Activated CD8-positive, alpha-beta T cell treated with anti-CD3 and anti-CD28 coated beads, Interleukin-2, amount 10 ng/mL, durations not matched to agents 7 days and 5 days (primary cell): ENCODE measurements at places on chromosomes 7 and 10. TPM values are rescaled to one million over a fixed set of nuclear protein-coding genes. Genes with fewer than 3 reads are reported as not detected.

DNA sequence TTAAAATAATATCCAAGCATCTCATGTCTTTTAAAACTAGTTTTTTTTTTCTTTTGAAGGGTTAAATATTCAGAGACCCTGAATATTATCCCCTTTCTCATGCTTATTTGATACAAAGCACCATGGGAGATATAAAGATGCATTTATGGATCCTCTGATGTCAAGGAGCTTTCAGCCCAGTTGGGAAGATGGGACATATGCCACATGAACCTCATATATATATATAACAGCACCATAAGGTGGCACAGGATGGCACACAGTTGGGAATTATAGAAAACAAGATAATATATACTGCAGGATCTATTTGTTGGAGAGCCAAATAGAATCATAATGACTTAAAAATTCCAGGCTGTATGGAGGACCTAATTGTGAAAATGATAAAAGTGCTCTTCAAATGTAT is 185.4 kb upstream of the IMMP2L start:
- DNase-seq = no peak

DNA sequence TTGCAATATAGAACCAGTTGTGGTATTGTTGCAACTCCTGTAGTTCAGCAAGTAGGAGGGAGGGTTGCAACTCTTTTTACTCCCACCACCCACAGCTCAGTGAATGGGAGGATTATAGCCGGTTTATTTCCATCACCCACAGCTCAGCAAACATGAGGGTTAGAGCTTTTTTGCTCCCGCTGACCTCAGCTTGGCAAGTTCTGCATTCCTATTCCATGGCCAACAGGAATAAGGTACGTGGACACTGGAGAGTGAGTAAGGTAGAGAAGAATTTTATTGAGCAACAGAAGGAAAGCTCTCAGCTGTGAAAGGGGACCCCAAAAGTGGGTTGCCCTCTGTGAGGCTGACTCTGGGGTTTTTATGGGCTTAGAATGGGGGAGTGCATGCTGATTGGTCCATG is 167.1 kb upstream of the SMIM30 start:
- no peak for DNase-seq

- no peak for DNase-seq
Observed at GRCh38 chr10:635088-635861, 54.2 kb downstream of the DIP2C start.

DNA sequence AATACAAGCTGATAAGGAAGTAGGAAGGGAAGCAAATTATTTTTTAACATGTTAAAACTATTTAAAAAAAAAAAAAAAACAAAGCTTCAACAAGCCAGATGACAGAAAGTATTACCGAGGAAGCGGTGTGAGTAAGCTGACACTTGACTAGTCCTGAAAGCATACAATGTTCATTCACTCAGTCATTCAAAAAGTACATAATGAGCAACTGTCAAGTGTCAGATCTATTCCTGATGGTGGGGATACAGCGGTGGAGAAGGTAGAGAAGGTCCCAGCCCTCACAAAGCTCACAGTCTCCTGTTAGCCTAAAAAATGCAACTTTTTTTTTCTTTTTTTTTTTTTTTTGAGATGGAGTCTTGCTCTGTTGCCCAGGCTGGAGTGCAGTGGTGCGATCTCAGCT is 40.0 kb downstream of the RAPGEF5 start:
- no peak for DNase-seq

DNA sequence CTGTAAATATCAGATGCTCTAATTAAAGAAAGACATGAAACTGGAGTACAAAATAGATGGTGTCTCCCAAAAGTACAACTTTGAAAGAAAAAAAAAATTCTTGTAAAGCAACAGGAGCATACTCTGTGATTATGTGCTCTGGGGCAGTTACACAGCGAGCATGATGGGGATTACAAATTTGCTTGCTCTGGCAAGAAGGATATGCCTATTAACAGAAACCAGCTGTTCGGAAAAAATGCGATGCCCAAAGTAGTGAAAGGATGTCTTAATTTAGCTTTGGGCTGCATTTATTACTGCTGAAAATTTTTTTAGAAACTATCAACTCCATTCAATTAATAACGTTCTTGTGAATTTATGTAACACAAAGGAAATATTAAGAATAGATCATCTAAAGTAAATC is 256.9 kb upstream of the TPK1 start:
- DNase-seq = no peak

- no peak for DNase-seq
Observed at GRCh38 chr7:101673951-101674350, 44.9 kb upstream of the MYL10 start.

DNA sequence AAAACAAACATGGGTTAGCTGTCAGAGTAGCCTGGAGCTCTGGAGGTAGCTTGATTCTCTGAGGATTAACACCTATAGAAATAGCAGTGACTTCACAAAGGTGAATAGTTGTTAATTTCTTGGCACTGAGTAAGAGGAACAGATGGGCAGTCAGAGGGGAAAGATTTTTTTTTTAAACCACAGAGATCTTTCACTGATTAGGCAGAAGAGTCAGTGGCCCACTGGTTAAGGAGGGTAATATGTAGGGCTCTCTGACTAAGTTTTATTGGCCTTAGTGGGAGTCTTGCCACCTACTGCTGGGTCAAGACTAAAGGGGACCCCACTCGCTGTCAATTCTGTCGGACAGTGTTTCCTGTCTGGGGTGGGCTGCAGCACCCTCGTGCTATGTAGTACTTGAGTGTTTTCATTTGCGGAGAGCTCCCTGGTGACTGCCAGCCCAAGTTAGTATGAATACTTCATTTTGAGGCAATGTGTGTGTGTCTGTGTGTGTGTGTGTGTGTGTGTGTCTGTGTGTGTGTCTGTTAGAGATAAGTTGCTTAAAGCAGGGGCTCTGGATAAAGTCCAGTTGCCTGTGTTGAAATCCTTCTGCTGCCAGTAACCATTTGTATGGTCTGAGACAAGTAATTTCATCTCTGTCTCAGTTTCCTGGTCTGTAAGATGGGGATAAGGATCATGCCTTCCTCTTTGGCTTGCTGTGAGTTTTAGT is 145.2 kb downstream of the ARID5B start:
- peak; percentile 42 for DNase-seq

GRCh38 chr7:99829524-99830160 is 1.8 kb downstream of the CYP3A43 start:
- no peak for DNase-seq

DNA sequence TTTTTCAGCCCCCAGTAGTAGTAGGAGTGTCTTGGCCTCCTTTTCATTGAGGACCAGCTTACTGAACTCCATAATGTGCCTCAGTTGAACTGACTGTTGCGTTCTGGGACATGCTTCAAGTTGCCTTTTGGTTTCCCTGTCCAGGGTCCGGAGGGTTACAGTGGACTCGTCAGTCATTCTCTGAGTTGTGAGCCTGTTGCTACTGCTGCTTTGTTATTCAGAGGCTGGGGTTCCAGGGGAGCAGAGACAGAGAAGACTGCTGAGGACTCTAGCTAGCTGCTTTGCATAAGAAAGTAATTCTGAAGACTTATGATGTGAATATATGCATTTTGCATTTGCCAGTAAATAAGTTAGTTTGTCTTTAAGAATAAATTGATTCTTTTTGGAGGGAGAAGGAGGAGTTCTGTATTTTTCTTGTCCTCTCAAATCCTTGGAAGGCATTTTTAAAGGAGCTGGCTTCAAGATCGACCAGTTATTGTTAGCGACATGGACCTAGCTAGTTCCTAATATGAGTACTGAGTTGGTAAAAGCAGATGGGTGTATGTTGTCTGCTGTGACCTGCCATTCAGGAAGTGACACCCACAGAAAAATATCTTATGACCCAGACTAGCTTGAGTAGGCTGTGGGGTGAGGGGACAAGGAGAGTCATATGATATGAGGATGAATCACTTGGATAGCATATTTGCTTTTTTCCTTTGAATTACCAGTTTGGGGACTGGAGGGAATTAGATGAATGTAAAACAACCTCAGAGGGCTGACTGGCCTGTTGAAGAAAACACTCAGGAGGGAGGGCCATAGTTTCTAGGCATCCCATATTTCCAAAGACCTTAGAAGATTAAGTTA is 8.3 kb downstream of the PI4K2A start:
- peak; percentile 51 for DNase-seq

DNA sequence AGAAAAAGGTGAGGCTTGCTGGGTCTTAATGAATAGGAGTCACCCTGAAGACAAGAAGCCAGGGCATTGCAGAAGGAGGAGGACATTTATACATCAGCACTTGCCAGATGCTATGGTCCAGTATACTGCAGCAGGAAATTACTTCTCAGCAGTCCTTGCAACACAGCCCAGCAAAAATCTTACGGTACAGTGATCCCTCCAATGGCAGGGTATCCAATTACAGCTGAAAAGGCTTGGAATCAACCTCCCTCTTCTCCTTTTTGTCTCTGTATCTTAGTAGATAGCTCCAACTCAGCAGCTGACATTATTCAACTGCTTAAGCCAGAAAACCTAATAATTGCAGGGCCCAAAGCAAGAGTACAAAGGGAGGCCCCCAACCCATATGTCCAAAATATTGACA is 128.3 kb upstream of the COBL start:
- DNase-seq = no peak

DNA sequence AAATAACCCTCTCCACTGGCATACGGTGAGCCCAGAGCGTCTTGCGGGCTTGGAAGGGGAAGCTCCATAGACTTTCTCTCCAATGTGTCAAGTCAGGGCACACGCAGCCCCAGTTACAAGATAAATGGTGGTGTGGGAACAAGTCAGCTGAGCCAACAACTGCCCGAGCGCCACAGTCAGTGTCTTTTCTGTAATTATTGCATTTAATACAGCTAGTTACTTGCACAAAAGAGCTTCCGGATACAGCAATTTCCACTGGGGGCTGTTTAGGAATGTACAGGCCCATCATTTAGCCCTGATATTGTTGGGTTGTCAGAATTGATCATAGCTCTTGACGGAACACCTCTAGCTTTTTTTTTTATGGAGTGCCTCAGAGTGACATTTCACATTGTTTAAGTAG is 193.5 kb upstream of the SP8 start:
- no peak for DNase-seq

DNA sequence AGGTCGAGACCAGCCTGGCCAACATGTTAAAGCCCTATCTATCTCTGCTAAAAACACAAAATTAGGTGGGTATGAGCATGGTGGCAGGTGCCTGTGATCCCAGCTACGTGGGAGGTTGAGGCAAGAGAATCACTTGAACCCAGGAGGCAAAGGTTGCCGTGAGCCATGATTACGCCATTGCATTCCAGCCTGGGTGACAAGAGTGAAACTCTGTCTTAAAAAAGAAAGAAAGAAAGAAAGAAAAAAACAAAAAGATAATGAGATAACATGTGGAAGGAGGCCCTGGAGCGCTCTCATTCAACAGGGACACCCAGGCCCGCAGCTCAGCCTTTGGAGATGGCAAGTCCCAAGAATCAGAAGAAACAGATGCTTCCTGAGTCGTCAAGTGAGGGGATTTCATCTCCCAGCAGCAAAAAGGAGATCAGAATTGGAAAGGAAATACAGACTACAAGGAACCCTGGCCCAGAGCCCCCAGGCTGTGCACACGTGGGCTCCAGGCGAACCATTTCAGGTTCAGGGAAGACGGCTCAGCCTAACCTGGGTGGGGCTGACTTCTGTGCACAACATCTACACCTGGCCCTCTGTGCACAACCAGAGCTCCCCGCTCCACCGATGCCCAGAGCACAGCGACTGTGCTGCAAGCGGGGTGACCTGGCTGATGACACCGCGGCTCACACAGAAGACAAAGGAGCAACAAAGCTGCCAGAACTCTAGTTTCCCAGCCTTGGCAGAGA is 33.3 kb downstream of the GNA12 start:
- DNase-seq = no peak

DNA sequence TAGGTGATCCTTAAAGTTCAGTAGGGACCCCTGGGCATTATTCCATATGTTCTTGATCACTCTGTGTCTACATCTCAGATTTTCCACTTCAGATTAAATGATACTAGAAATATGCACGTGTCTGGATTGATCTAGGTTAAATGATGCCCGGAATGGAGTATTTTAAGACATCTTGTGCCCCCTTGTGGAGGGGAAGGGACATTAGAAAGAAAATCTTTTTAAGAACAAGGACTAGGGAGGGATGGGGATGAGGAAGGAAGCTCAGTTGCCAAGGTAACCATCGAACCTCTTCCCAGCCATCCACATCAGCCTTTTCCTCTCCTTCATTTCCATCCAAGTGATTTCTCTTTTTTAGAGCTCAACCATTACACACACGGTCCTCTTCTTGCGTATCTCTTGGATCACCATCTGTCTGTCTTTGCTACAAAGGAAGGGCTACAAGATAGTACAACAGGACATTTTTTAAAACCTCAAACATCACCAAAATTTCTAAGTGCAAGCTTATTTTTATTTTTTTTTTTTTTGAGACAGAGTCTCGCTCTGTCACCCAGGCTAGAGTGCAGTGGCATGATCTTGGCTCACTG is 40.5 kb downstream of the PRSS2 start:
- peak; percentile 71 for DNase-seq

GRCh38 chr7:77434570-77435275 is 18.6 kb upstream of the GSAP start:
- DNase-seq = no peak

DNA sequence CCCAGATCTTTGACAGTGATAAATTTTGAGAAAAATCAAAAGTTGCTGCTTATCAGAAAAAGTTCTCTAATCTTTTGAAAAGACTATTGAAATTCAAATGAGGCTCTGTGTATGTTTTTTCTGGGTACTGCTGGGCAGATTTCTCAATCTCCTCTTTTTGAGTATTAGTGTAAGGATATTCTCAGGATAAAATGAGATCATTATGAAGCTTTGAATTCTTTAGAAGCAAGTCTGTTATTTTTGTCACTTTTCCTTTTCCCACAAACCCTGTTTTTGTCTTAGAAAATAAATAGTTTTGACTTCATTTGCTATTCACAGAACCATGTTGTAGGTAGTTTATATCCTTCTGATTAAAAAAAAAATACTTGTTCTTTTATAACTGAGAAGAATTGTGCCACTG is 7.9 kb downstream of the STAM start:
- DNase-seq = no peak

DNA sequence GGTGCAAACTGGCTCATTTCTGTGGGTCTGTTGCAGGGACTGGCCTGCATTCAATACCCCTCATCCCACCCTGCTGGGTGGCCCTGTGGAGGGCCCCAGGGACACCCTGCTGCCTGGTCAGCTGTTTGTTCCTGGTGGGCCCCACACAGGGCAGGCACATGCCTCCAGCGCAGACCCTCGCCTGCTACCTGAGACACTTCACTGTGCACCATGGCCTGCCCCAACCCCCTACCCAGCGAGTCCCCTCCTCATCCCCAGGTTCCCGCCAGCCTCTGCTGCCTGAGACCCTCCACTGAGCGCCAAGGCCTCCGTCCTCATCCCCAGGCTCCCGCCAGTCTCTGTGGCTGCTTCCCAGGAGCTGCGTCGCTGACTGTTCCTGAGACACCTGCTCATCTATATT is 16.8 kb downstream of the GPR146 start:
- no peak for DNase-seq

The TMEM139 gene
- total RNA-seq = 0.29 TPM

The ATP6V0E2 gene
- 92.9 TPM for total RNA-seq

The STX1A gene
- total RNA-seq = 12.3 TPM

The FOXI2 gene
- not detected for total RNA-seq

The GIMAP5 gene
- total RNA-seq = 63.3 TPM
